Gastroesophageal sphincter (tissue), 4 donors: ENCODE measurements at places on chromosomes 1 and 21. TPM values are rescaled to one million over a fixed set of nuclear protein-coding genes. Genes with fewer than 3 reads are reported as not detected.

The EFNA3 gene
- not detected for total RNA-seq

The TDRD5 gene
- 0.16 TPM for total RNA-seq

The NUDT4B gene
- total RNA-seq, result 65.7 TPM

The FAM110D gene
- total RNA-seq, result 9.7 TPM

The SLC2A5 gene
- total RNA-seq, result 0.58 TPM

The AMIGO1 gene
- 18.6 TPM for total RNA-seq

The GPR25 gene
- not detected for total RNA-seq

The PPFIA4 gene
- 2.2 TPM for total RNA-seq

The EXO1 gene
- not detected for total RNA-seq

The H6PD gene
- total RNA-seq, result 33.9 TPM

The PHLDA3 gene
- total RNA-seq, result 153 TPM

The TNFRSF18 gene
- total RNA-seq, result 2.2 TPM

DNA sequence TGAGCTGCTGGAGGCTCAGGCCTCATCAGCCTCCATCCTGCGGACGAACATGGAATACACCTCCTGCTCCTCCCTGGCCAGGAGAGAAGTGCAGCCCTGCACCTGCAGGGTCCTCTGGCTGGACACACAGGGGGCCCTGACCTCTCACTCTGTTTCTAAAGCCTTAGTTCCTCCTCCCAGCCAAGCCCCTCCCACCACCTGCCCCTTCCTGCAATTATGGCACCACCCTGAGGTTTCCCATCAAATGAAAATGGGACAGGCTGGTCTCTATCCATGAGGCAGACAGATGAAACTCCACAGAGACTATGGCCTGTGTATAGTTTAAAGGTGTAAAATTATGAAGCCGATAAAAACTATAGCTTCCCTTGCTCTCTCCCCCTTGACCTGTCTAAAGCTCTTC is 42.6 kb downstream of the CACNA1S start:
- ATAC-seq, result no peak

DNA sequence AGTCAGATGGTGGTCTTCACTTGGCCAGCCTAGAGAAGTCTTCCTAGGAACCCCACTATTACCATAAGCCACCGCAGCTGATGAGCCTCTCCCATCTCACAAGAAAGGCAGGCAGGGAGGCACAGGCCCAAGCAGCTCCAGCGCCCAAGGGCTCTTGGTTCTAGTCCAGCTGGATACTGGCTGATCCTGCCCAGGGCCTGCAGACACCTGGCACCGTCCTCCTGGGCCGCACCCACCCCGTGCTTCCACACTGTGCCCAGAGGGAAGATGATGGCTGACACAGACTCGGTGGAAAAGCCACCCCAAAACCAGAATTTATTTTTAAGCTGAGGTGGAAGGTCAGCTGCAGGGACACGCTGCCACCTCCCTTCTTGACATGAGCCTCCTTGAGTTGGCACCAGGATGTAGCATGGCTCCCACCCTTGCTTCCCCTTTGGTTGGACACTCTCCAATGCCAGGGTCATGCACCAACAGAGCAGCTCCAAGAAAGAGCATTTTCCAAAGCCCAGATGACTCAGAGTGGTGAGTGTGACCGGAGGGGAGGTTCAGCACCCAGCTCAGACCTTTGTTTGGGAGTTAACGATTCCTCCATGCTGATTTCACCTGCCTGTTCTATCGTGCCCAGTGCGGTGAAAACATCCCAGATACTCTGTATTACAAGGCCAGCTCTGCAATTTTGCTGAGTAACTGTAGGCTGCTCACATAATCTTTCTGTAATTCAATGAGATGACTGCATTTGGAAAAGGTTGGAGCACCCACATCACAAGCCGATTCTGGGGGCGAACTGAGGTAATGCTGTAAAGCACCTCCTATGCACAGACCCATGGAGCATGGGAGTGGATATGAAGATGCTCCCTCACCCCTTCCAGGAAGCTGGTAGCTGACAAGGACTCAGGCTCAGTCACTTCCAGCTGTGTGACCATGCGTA is 63.1 kb upstream of the SLC2A1 start:
- ATAC-seq, result no peak

GRCh38 chr1:44146536-44147361 is 5.3 kb upstream of the KLF18 start:
- ATAC-seq, result no peak

GRCh38 chr1:211468595-211468994 is 23.4 kb downstream of the RD3 start:
- peak; percentile 80 for ATAC-seq

DNA sequence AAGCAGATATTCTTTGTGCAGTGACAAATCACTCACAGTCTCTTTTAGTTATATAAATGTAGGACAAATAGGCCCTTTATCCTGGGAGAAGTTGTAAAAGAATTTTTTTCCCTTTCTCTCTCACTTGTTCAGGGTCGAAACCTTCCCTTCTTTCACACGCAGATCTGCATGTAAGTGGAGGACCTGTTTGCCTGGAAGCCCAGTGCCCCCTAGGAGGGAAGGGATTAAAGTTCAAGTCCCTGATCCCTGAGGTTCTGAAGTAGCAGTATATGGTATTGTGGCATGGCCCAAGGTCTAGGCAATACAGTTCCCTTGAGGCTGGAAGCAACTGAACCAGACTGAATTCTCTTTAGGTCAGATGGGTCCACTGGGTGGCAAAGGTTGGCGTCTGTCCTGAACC is 48.6 kb upstream of the PTGFRN start:
- ATAC-seq, result no peak

DNA sequence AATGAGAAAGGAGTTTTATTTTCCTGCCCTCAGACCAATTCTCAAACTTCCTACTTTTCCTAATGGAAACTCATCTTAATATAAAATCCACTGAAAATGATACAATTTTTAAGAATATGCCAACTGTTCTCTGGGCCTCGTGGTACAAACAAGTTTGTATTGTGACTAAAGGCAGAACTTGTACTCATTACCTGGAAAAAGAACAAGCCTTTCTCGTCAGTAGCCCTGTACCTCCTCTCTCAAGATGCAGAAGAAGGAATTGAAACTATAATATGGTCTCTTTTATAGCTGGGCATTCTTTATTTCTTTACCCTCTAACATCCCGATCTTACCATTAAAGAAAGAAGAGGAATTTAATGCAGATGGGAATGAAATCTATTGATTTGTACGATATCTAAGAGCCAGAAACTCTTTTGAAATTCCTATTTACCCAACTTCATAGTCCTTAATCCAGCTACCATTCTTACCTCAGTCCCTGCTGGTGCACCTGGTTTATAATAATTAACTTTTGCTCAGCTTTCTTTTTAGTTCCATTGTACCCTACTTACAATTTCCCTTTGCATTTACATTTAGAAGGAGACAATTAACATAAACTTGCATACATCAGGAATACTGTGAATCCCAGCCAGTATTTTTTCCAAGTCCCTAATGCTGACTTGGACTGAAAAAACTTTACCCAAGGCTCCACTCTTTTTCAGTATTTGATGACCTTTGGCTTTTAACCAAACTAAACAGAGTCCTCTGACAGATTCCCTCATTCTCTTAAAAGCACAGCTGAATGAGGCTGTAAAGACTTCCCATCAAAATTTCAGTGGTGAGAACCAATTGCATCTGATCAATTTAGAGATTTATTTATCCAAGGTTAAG is 1162.4 kb downstream of the BRINP3 start:
- no peak for ATAC-seq

DNA sequence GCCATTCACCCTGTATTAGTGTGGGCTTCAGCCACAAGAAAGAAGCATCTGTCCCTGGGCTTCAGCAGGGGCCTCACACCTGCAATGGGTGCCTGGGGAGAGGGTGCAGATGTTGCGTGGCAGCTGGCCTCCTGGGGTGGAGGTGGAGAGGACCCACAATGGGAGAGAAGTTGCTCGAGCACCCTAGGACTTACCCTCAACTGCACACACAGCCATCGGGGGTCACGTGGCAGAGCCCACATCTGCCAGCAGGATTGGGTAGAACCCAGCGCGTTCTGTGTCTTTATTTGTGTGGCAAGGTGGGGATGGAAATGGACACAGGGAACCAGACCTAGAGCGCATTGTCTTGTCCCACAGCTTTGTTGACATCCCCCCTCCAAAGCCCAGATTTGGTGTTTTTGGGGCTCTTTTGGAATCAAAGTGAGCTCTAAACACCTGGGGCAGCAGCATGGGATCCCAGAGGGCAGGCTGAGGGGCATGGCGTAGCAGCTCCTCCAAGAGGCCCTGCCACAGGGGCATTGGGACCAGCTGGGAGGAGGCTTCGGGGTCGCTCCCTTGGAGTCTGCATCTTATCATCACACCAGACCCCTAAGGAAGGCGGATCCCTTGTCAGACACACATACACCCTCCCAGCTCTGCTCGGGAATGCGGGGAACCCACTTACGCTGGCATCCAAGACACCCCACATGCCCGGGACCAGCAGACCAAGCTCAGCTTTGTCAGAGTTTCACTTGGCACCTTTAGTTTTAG is 5.1 kb downstream of the ABCG1 start:
- no peak for ATAC-seq

- no peak for ATAC-seq
These were observed 200.3 kb downstream of the PBX1 start for GRCh38 chr1:164759144-164759920.

DNA sequence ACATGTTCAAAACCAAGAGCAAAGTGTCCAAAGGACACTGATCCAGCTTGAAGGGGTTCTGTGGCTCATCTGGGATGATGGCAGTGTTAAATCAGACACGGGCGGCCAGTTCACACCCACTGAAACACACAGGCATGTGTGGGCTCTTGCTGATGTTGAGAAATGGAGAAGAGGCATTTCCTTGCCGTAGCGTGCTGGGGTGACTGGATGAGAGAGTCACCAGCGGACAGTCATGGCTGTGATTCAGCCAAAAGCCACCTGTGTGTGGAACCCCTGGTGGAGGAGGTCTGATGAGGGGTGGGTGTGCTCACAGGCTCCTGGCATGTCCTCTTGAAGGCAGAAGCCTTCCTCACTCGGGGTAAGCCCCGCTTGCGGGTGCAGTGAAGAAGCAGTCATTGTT is 7.2 kb downstream of the C1orf35 start:
- no peak for ATAC-seq

- no peak for ATAC-seq
These were observed 65.8 kb upstream of the BCL10 start for GRCh38 chr1:85342207-85342606.

DNA sequence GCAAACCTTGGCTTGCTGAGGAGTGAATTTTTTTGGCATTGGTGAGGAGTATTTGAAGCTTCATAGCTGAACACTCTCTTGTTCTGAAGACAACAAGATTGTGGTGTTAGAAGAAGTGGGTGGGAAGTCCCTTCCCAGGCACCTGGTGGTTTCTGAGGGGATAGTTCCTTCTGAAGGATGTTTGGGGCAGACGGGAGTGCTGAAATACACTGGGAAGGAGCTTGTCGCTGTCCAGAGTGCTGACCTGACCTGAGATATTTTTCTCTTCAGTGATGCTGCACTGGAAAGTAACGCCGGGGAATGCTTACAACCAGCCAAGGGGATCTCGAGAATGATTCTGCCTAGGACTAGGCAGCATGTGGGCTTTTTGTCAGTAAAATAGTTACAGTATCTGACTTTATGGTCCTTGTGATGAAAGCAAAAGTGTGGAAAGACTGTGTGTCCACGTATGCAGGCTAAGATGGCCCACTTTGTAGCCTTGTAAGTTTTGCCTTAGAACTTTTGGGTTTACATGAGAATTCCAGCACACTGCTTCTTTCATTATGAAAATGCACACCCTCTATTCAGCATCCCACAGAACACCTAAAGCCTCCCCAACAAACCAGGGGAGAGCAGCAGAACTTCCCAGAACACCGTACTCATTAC is 33.1 kb upstream of the NFASC start:
- ATAC-seq, result no peak

- ATAC-seq, result no peak
These were observed 1044.8 kb upstream of the ADGRL2 start for GRCh38 chr1:80755944-80756343.

GRCh38 chr21:17495680-17496079 is 17.2 kb upstream of the CXADR start:
- no peak for ATAC-seq
